ENCODE measurements at places on chromosomes 1 and 21. TPM values are rescaled to one million over a fixed set of nuclear protein-coding genes. Genes with fewer than 3 reads are reported as not detected.

- no peaks in the 10 kb centered on the region for H3K36me3 ChIP-seq
- no peak overlapping the region for H3K27ac ChIP-seq
- peaks cover 14% of the 10 kb centered on the region for H3K4me1 ChIP-seq
These were observed 1.6 kb downstream of the PAX7 start for GRCh38 chr1:18632218-18632588.

- H3K36me3 ChIP-seq, result no peaks in the 10 kb centered on the region
- no peak for DNase-seq
- no peaks in the 10 kb centered on the region for H3K27me3 ChIP-seq
These were observed 132.0 kb downstream of the GIPC2 start for GRCh38 chr1:78177708-78178270.

DNA sequence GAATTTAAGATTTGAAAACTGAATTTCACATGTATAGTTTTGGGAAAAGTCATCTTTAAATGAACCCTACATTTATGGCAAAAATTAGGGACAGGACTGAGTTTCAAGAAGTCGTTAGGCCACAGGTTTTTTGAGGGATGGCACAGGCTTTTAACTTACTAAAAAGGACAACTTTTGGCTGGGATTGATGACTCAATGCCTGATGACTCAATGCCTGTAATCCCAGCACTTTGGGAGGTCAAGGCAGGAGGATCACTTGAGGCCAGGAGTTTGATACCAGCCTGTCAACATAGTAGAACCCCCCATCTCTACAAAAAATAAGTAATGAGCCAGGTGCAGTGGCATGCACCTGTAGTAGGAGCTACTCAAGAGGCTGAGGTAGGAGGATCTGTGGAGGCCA lies 15.9 kb downstream of the UCK2 start:
- no peak overlapping the region for H3K27ac ChIP-seq
- no peaks in the 10 kb centered on the region for H3K27me3 ChIP-seq
- H3K4me1 ChIP-seq, result peaks cover 18% of the 10 kb centered on the region
- no peaks in the 10 kb centered on the region for H3K36me3 ChIP-seq

Gene SLC35A3
- total RNA-seq, result 20.6 TPM

DNA sequence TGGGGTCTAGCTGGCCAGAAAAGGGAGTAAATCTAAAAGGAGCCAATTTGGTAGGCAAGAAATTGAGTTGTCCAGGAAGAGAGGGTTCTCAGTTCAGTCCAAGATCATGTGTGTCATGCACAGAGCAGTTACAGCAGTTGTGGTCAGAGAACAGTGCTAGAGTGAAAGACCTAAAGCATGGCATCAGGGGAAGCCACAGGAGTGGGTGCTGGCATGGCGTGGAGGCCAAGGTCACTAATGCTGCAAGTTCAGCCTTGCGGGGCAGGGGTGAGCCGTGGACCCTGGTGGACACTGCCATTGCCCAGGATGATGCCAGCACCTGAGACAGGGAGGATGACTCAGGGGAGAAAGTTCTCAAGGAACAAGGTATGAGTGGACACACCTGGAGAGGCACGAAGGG lies 16.6 kb upstream of the TMEM125 start:
- no peak overlapping the region for H3K27ac ChIP-seq
- DNase-seq, result no peak
- H3K36me3 ChIP-seq, result no peaks in the 10 kb centered on the region
- no peaks in the 10 kb centered on the region for H3K4me1 ChIP-seq

GRCh38 chr1:190688096-190688495 lies 210.4 kb upstream of the BRINP3 start:
- H3K4me3 ChIP-seq, result no peak overlapping the region
- DNase-seq, result no peak
- no peaks in the 10 kb centered on the region for H3K4me1 ChIP-seq
- no peak overlapping the region for H3K27ac ChIP-seq
- H3K27me3 ChIP-seq, result no peaks in the 10 kb centered on the region

Gene FLG2
- not detected for total RNA-seq

DNA sequence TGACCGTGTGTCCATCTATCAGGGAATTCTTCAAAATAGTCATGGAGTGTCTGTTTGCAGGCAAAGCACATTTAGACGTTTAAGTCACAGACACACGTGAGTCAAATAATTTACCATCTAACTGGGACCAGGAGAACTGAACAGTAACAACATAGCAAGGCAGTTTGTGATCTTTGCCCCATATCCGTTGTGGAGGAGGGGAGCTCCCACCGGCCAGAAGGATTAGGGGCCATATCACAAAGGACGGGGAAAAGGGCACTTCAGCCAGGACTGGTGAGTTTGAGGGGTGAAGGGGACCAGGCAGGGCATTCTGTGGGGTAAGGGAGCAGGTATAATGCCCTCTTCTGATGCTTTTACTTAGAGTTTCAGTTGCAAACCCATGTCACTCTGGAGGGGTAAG lies 22.9 kb downstream of the ELAPOR1 start:
- DNase-seq, result no peak
- H3K36me3 ChIP-seq, result no peaks in the 10 kb centered on the region
- no peaks in the 10 kb centered on the region for H3K4me1 ChIP-seq
- no peaks in the 10 kb centered on the region for H3K27me3 ChIP-seq

Gene GRHL3
- total RNA-seq, result not detected

GRCh38 chr1:181219938-181220337 lies 131.4 kb downstream of the IER5 start:
- no peaks in the 10 kb centered on the region for H3K4me1 ChIP-seq
- H3K36me3 ChIP-seq, result no peaks in the 10 kb centered on the region
- no peak for DNase-seq
- H3K27me3 ChIP-seq, result no peaks in the 10 kb centered on the region
- H3K27ac ChIP-seq, result no peak overlapping the region
- H3K4me3 ChIP-seq, result no peak overlapping the region

DNA sequence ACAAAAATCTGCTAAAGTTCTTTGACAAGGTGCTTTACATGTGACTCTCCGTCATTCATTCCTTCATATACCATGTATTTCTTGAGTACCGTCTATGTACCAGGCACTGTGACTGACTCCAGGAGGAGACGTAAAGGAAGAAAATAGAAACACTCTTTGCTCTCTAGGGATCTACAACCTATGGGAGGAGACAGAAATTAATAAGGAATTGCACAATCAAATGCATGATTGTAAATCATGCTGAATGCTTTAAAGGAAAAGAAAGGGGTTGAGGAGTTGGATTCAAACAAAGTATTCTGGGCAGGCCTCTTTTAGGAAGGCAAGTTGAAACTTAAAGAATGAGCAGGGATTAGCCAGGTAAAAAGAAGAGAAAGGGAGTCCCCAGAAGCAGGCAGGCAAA lies 239.1 kb upstream of the FGGY start:
- H3K27ac ChIP-seq, result peak overlapping the region; percentile 59
- no peaks in the 10 kb centered on the region for H3K36me3 ChIP-seq
- no peaks in the 10 kb centered on the region for H3K27me3 ChIP-seq
- peaks cover 27% of the 10 kb centered on the region for H3K4me1 ChIP-seq

DNA sequence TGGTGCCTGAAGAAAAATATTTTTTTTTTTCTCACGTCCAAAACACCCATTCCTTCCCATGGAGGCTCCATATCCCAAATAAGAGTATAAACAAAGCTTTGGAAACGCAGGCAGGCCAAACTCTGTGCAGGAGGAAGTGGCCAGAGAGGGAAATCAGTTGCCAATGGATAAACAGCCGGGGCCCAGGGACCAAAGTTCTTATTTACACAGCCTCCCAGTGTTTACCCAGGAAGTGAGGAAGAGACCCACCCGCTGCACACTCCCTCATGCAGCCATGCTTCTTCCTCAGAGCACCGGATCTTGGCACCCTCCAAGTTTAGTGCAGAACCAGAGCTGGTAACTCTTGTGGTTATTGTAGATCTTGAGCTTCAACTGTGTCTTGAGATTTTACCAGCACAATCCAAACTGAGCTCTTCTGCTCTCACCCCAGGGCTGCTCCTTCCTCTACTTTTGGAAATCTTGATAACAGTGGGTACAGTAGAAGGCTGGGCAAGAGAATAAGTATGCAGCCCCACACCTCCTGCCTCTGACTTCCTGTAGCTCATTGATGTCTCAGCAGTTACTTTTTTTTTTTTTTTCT lies 14.2 kb downstream of the MARCKSL1 start:
- no peaks in the 10 kb centered on the region for H3K27me3 ChIP-seq
- H3K36me3 ChIP-seq, result no peaks in the 10 kb centered on the region
- H3K4me3 ChIP-seq, result no peak overlapping the region

Gene ADGRL4
- 9.3 TPM for total RNA-seq

DNA sequence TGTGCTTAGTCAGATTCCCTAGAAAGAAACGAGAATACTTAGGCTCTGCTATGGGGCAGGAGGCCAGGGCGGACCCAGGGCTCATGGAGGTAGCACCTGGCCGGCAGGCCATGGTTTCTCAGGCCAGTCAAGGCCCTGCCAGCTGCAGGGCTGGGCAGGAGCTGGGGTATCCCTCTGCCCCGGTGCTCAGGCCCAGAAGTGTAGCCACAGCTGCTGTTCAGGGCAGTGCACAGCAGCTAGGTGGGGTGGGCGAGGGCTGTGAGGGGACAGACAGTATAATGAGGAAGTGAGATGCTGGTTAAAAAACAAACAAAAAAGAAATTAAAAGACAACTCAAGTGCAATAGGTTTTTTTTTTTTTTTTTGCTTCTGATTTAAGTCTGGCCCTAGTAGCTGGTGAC lies 34.0 kb upstream of the EDN2 start:
- H3K27ac ChIP-seq, result no peak overlapping the region
- DNase-seq, result no peak
- H3K36me3 ChIP-seq, result no peaks in the 10 kb centered on the region
- no peaks in the 10 kb centered on the region for H3K4me1 ChIP-seq
- H3K4me3 ChIP-seq, result no peak overlapping the region

Gene C8B
- not detected for total RNA-seq

DNA sequence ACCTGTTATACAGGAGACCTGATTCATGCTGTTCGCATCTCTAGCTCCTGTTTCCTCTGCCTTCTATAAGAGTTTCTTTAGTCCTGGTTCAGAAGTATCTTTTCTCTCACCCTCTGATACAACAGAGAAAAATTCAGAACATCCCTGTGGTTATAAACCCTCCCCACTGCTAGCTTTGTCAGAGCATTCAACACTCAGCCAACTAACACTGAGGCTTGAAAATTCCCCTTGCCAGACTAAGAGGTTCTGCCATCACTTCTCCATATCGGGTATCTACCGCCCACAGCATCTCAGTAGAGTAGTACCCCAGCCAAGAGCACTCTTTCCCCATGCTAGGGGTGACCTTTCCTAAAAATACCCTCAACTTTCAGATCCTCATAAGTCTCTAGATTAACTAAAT lies 19.6 kb upstream of the PIK3R3 start:
- no peaks in the 10 kb centered on the region for H3K27me3 ChIP-seq
- no peaks in the 10 kb centered on the region for H3K4me1 ChIP-seq
- H3K36me3 ChIP-seq, result no peaks in the 10 kb centered on the region
- H3K27ac ChIP-seq, result no peak overlapping the region

DNA sequence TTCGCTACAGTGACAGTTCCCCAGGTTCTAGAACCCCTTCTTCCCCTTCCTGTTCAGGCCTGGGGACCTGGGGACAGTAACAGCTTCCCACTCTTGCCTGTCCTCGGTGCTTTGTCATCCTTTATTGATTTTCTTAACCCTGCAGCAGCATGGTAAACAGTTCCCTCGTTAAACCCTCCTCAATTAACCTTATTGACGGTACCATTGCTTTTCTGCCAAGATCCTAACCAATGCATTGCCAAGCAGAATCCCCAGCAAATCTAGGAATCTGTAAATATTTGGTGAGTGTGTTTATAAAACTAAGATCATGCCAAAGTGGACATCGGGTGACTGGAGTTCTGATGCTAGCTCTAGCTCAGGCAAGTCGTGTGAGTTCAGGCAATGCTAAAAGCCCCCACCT lies 99.6 kb upstream of the KAZN start:
- H3K4me3 ChIP-seq, result no peak overlapping the region
- H3K27ac ChIP-seq, result no peak overlapping the region
- no peak for DNase-seq
- H3K27me3 ChIP-seq, result no peaks in the 10 kb centered on the region
- H3K36me3 ChIP-seq, result no peaks in the 10 kb centered on the region

Gene SLAMF7
- 0.41 TPM for total RNA-seq

DNA sequence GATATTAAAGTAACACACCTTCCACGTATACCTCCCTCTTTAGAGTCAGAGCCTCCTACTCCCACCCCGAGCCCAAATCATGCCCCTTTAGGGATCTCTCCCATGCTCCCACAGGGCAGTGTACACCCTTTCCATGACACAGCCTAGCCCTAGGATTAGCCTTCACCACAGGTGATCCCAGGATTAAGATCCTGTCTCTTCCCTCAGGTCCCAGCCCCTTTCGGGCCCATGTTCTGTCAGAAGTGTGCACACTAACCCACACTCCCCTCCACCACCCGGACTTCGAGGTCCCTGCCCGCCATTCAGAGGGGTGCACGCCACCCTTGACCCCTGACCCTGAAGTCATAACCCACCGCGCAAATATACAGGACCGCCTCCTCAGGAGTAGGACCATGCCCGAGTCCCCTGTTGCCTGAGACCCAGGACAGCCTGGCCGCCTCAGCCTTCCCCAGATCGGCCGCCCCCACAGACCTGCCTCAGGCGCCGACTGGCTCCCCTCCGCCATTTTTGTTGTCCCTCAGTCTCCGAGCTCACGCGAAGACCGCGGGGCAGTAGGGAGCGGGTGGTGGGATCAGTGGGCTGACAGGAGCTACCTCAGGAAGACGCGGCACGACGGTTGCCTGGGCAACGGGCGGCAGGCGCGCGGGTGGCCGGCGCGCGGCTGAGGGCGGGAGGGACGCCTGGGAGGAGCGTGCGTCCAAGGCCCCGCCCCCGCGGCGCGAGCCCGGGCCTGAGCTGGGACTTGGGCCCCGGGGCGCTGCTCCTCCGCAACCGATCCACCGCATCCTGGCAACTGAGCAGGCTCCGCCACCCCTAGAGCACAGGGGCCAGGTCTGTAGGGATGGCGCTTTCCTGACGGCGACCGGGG lies at the start of gene AGBL4:
AGBL4 (minus strand) TSS at position 663 of the 868 bp plus-strand sequence.
- no peaks in the 10 kb centered on the region for H3K36me3 ChIP-seq
- peaks cover 12% of the 10 kb centered on the region for H3K4me1 ChIP-seq
- H3K27me3 ChIP-seq, result no peaks in the 10 kb centered on the region

Gene EPS8L3
- total RNA-seq, result not detected

Gene SLAMF8
- total RNA-seq, result 5.0 TPM

Gene MAD2L2
- total RNA-seq, result 57.9 TPM

Gene PYHIN1
- 0.83 TPM for total RNA-seq

DNA sequence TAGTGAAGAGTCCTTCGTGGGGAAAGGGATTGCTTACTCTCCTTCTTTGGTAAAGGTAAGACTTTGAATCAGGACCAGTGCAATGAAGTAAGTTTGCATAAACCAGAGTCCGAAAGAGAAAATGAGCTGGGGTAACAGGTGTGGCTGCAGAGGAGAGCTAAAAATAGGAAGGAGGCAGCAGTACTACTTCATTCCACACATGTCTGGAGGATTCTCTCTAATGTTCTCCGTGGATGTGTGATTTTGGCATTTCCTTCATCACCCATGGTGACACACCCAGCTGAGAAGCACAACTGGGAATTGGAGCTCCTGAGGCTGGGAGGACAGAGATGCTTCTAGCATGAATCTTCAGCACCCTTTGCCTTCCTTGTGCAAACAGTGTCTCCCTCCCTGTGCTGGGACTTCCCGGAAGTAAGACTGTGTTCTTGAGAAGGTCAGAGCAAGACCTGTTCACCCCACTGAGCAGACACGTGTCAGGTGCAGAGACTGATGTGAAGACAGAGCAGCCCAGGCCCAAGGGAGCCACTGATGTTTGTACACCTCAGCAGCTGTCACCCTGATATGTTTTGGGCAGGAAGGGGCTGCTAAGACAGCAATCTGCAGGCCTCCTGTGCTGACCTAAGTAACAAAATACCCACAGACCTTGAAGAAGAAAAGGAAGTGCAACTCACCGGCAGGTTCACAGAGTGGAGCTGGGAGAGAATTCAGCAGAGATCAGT lies 13.3 kb downstream of the FCRL1 start:
- H3K27me3 ChIP-seq, result no peaks in the 10 kb centered on the region
- H3K36me3 ChIP-seq, result no peaks in the 10 kb centered on the region
- H3K4me3 ChIP-seq, result no peak overlapping the region
- no peak for DNase-seq
- no peak overlapping the region for H3K27ac ChIP-seq

Data from sigmoid colon (tissue), 7 donors.